ENCODE measurements at places on chromosomes 6 and 20.
A peak's percentile ranks its signal among the peaks of the same experiment; 100 is the strongest.

DNA sequence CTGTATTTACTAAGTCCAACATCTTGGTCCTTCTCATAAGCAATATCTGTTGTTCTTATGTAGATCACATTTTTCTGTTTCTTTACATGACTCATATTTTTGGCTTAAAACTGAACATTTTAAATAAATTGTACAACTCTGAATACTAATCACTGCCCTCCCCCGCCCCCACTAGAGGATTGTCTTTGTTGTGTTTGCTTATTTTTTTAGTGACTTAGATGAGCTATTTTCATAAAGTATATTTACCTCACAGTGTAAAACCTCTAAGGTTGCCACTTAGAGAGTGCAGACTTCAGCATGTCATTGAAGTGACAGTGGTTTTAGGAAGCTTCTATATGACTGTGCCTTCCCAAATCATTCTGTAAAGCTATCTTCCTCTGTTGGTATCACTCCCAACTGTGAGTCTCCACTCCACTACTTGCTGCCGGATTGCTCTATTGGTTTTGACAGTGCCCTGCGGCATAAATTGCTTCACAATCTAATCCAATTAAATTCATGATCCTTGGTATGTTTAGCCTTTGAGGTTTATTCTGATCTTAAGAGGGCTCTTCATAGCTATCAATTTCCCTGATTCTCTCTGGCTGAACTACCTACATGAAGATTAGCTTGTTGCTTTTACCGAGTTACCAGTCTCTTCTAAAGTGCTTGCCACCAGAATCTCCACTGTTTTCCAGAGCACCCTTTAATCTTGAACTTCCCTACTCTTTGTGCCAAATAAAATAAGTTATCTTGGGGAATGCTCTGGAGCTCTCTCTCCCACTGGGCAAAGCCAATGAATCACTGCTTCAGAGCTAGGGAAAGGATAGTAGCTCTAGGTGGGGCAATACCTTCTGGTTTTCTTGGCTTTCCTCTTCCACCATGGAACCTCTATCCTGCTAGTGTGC lies 33.0 kb downstream of the SPTLC3 start:
- no peak for DNase-seq

DNA sequence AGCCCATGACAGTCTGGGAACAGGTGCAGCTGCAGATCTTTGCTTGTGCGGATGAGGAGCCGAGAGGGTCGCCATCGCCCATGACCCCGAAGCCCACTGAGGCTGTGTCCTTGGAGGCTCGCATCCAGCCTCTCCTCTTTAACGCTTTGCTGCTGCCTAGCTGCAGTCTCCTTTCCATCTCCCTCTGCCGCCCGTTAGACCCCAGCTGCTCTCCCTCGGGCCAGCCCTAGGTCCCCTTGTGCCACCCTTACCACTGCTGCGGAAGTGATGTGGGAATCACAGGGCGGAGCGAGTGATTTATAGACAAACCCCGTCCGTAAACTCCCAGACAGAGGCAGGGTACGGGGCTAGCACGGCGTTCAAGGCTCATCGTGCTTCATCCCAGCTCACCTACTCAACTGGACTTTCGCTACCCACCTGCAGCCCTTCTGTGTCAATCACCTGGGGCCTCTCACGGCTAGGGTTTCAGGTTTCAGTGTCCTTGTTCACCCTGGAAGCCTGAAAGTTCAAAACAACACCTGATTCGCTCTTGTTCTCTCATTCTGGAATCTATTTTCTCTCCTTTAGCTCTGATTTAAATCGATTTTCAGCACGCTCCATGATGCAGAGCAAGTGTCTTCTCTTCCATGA lies 76.1 kb downstream of the PAX1 start:
- DNase-seq: no peak

DNA sequence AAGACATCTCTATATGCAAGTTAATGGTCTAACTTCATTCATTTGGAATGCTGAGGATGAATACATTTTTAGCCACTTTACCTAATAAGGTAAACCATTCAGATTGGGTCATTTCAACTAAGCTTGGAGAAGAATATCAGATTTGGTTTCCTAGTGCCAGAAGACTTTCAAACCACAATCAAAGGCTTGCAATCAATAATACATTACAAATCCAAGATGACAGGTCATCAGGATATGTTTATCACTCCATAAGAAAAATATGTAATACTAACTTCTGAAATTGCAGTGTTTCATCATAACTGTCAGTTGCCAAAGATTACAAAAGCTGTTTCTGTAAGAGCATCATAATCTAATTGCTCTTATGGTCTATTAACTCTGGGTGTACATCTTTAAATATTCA lies 654.0 kb downstream of the COL12A1 start:
- DNase-seq: no peak

GRCh38 chr6:109739686-109740085 lies 48.6 kb downstream of the FIG4 start:
- no peak for DNase-seq

- no peak for DNase-seq
Observed at GRCh38 chr20:45370571-45371160, 7.5 kb downstream of the TP53TG5 start.

DNA sequence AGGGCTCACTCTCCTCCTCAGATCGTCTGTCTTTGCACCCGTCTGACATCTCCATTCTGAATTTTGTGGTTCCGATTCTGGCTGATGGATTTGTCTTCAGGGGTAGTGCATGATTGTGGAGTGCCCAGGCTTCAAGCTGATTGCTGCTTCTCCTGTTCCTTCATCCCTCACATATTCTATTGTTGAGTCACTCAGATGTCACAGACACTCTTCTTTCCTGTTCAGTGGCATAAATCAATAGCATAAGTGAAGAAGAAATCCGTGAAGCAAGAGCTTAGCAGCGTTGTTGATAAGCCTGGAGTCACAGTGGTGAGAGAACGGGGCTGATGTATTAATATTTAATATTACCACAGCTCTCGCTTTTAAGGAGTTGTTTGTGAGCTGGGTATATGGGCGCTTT lies 152.5 kb downstream of the MTHFD1L start:
- no peak for DNase-seq

GRCh38 chr6:136859430-136859829 lies 37.0 kb downstream of the PEX7 start:
- peak; percentile 71 for DNase-seq
